ENCODE measurements at places on chromosomes 1 and 21.

DNA sequence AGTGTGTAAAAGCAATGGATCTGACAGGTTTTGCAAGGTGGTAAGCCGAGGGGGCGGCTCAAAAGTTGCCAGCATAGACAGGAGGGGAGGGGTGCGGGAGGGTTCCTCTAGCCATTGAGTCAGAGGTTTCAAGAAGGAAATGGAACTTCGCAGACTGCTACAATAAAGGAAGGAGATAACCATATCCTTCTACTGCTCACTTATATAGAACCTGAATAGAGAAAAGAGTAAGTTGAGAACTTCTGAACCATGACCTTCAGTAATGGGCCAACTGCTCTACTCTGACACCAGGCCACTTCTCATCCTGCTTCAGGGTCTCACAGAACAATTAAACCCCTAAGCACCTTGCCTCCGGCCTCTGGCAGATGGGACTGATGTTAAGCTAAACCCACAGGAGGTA, 26.3 kb upstream of the BCAR3 start:
- DNase-seq = peak; percentile 25

GRCh38 chr1:147545133-147545532, 3.8 kb downstream of the BCL9 start:
- no peak for DNase-seq

- DNase-seq = no peak
Measured at GRCh38 chr1:27668121-27668807, 3.7 kb downstream of the IFI6 start.

- DNase-seq = no peak
Measured at GRCh38 chr21:14538483-14538882, 7.6 kb downstream of the SAMSN1 start.

GRCh38 chr21:15592271-15592860, 137.4 kb upstream of the USP25 start:
- no peak for DNase-seq

- DNase-seq = no peak
Measured at GRCh38 chr1:230834292-230834691, 34.0 kb downstream of the C1orf198 start.

GRCh38 chr1:2382621-2383361, 8.6 kb downstream of the MORN1 start:
- DNase-seq = no peak

GRCh38 chr1:91527781-91528180, 27.1 kb downstream of the CDC7 start:
- no peak for DNase-seq

- no peak for DNase-seq
Measured at GRCh38 chr1:241817331-241817792, 30.6 kb upstream of the EXO1 start.

Measured in SIG-M5 (cell line).